Liver (tissue), 10 donors: ENCODE measurements at places on chromosomes 1 and 21. TPM values are rescaled to one million over a fixed set of nuclear protein-coding genes. Genes with fewer than 3 reads are reported as not detected.
A peak's percentile ranks its signal among the peaks of the same experiment; 100 is the strongest.

- no peak overlapping the region for H3K27ac ChIP-seq
- no peak overlapping the region for H3K4me3 ChIP-seq
- H3K27me3 ChIP-seq, result peaks cover 7% of the 10 kb centered on the region
- no peak for DNase-seq
These were observed 305.2 kb upstream of the FMN2 start for GRCh38 chr1:239786464-239786863.

GRCh38 chr1:24417681-24418080, 2.1 kb downstream of the NIPAL3 start:
- H3K27me3 ChIP-seq, result no peaks in the 10 kb centered on the region
- DNase-seq, result no peak
- no peak overlapping the region for H3K27ac ChIP-seq
- peaks cover 14% of the 10 kb centered on the region for H3K4me1 ChIP-seq
- H3K4me3 ChIP-seq, result no peak overlapping the region
- peaks cover 11% of the 10 kb centered on the region for H3K36me3 ChIP-seq

DNA sequence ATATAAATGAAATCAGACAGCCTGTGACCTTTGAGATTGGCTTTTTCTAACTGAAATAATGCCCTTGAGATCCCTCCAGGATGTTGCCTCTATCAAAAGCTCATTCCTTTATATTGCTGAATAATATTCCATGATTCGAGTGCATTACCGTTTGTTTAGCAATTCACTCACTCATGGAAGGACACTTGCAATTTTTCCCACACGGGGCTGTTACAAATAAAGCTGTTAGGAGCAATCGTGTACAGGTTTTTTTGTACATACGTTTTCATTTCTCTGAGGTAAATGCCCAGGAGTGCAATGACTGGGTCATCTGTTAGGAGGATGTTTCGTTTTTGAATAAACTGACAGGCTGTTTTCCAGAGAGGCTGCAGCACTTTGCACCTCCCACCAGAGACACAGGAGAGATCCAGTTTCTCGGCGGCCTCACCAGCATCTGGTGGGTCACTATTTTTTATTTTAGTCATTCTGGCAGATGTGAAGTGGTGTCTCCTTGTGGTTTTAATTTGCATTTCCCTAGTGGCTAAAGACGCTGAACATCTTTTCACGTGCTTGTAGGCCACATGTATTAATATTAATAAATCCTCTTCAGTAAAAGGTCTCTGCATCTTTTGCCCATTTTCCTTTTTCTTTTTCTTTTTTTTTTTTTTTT, 11.0 kb downstream of the PRDM15 start:
- H3K27ac ChIP-seq, result no peak overlapping the region
- peaks cover 4% of the 10 kb centered on the region for H3K4me1 ChIP-seq
- H3K27me3 ChIP-seq, result no peaks in the 10 kb centered on the region
- no peak overlapping the region for H3K4me3 ChIP-seq
- no peak for DNase-seq
- no peaks in the 10 kb centered on the region for H3K36me3 ChIP-seq

ELAPOR1 gene
- total RNA-seq, result 0.42 TPM

GRCh38 chr1:170262276-170262939, 116.6 kb downstream of the NTMT2 start:
- no peaks in the 10 kb centered on the region for H3K27me3 ChIP-seq
- H3K27ac ChIP-seq, result no peak overlapping the region
- H3K4me3 ChIP-seq, result no peak overlapping the region
- no peaks in the 10 kb centered on the region for H3K36me3 ChIP-seq
- DNase-seq, result no peak

GRCh38 chr1:14083706-14084105, 383.7 kb downstream of the PRDM2 start:
- H3K27ac ChIP-seq, result no peak overlapping the region
- no peak for DNase-seq
- no peaks in the 10 kb centered on the region for H3K36me3 ChIP-seq
- H3K4me1 ChIP-seq, result no peaks in the 10 kb centered on the region
- no peaks in the 10 kb centered on the region for H3K27me3 ChIP-seq

DNA sequence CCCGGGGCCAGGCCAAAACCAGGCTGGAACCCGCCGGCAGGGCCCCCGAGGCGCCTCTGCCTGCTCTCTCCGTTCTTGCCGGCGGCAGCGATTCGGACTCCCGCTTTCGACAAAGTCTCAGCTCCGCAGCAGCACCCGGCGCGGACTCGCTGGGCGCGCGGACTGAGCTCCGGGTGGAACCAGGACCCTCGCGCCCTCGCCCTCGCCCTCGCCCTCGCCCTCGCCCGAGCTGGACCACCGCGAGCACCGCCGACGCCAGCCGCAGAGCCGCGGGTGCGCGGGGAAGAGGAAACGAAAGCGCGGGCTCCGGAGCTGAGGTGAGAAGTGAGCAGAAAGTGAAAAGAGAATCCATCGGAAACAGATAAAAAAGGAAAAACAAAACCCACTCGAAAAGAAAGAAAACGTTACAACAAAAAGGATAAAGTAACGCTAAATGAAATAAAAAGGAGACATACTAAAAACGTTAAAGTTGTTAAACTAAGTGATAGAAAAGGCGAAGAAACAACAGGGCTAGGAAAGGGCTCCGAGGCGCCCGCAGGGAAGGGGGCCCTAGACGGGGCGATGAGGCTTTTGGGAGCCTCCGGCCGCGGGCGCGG, 64.9 kb downstream of the MEF2D start:
- no peaks in the 10 kb centered on the region for H3K36me3 ChIP-seq
- H3K4me1 ChIP-seq, result peaks cover 4% of the 10 kb centered on the region
- H3K4me3 ChIP-seq, result no peak overlapping the region
- no peak for DNase-seq

DNA sequence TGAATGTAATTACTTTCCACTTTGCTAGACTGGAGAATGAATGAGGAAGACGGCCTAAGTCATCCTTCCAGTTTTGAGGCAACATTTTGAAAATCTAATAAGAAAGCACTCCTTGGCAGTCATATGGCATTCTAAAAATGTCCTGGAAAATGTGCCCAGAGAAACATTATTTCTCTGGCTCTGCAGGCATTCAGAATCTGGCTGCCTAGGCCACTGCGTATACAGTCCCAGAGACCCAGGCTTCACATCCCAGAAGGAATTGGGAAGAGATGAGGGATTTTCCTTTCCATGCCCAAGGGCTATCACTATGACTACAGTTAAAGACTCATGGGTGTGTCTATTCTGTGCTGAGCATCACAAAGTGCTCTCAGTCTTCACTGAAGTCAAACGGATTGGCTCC, 92.9 kb downstream of the BEND5 start:
- no peak overlapping the region for H3K27ac ChIP-seq
- no peak overlapping the region for H3K4me3 ChIP-seq
- no peak for DNase-seq
- H3K36me3 ChIP-seq, result no peaks in the 10 kb centered on the region
- H3K4me1 ChIP-seq, result peaks cover 39% of the 10 kb centered on the region
- H3K27me3 ChIP-seq, result no peaks in the 10 kb centered on the region

CELA2A gene
- total RNA-seq, result not detected

SH3BP5L gene
- total RNA-seq, result 14.3 TPM

DAB1 gene
- total RNA-seq, result 1.7 TPM

- no peak overlapping the region for H3K4me3 ChIP-seq
- H3K27ac ChIP-seq, result no peak overlapping the region
- H3K27me3 ChIP-seq, result no peaks in the 10 kb centered on the region
- H3K36me3 ChIP-seq, result no peaks in the 10 kb centered on the region
- no peaks in the 10 kb centered on the region for H3K4me1 ChIP-seq
- no peak for DNase-seq
These were observed 2169.2 kb downstream of the MRPL39 start for GRCh38 chr21:23438081-23438480.

MFAP2 gene
- total RNA-seq, result 1.4 TPM

TCEANC2 gene
- 2.1 TPM for total RNA-seq

DNA sequence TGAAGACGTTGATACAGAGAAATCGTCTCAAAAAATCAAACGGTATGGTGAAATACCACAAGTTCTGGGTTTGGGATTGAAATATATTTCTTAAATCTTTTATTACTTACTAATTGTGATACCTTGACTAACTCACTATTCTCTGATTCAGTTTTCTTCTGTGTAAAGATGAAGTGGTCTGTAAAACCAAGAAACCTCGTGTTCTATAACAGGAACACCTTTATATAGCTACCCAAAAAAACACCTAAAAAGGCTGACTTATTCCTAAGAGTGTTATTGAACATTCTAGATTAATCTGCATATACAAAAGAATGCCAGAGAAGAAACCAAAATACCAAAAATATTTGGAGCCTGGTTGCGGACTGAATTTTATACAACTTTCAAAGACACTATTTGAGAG, 721 bp downstream of the LRRIQ3 start:
- H3K4me1 ChIP-seq, result no peaks in the 10 kb centered on the region
- H3K36me3 ChIP-seq, result peaks cover 1% of the 10 kb centered on the region
- no peak overlapping the region for H3K4me3 ChIP-seq
- no peaks in the 10 kb centered on the region for H3K27me3 ChIP-seq
- H3K27ac ChIP-seq, result peak overlapping the region; percentile 83

DNA sequence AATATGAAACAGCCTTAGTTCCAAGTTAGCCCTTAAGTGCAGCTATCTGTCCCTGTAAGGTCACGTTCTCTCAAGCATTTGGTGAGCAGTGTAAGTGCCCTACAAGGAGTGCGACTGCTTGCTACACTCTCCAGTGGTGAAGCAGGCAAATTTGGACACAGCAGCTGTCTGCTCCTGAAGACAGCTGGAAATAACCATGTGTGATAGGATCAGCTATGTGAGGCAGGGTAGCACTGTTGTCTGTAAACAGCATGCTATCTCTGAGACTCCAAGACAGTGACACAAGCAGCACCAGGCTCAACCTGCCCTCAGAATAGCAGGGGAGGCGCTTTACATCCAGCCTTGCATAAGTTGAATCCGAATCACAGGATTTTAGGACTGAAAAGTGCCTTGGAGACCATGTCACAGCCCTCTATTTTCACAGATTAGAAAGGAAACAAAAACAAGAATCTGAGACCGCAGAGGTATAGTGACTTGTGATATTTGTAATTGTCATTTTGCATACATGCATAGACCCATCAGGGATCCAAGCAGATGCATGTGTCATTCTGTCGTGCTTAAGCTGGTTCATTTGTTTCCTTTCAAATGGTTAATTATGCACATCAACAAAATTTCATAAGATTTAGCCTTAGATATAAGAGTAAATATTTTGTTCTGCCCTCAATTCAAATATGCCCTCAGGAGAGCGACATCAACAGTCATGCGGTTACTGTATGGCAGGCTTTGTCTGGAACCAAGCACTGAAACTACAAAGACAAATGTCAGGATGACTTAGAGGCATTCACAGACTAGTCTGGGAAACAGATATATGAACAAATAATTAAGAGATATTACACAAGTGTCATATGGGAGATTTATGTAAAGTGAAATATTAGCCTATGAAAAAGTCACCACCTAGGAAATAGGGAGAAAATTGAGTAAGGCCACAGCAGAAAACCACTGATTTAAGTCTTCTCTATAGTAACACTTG, 134.9 kb upstream of the NRIP1 start:
- no peaks in the 10 kb centered on the region for H3K36me3 ChIP-seq
- H3K27me3 ChIP-seq, result no peaks in the 10 kb centered on the region
- H3K27ac ChIP-seq, result no peak overlapping the region
